Activated CD4-positive, alpha-beta T cell treated with anti-CD3 and anti-CD28 coated beads, Interleukin-2, amount 50 U/mL, for 4 hours (primary cell): ENCODE measurements at places on chromosomes 16 and 17.

DNA sequence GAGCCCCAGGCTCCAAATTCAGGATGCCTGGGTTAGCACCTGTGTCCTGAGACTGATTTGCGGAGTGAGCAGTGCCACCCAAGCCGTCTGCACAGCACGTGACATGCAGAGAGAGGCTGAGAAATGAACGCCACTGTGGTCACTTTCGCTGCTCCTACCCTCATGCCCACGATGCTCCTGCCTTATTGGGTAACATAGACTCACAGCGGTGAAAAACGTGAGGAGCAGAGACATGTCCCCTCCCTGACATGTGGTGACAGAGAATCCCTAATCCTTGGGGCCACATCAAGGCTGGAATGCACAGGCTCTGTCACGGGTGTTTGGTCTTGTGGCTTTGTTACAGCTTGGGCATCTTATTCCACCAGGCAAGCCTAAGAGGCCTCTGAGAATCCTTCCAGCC lies 52.1 kb upstream of the CACNG5 start:
- no peak for DNase-seq

- DNase-seq: no peak
Measured at GRCh38 chr16:81371106-81371505, 56.3 kb downstream of the GAN start.

DNA sequence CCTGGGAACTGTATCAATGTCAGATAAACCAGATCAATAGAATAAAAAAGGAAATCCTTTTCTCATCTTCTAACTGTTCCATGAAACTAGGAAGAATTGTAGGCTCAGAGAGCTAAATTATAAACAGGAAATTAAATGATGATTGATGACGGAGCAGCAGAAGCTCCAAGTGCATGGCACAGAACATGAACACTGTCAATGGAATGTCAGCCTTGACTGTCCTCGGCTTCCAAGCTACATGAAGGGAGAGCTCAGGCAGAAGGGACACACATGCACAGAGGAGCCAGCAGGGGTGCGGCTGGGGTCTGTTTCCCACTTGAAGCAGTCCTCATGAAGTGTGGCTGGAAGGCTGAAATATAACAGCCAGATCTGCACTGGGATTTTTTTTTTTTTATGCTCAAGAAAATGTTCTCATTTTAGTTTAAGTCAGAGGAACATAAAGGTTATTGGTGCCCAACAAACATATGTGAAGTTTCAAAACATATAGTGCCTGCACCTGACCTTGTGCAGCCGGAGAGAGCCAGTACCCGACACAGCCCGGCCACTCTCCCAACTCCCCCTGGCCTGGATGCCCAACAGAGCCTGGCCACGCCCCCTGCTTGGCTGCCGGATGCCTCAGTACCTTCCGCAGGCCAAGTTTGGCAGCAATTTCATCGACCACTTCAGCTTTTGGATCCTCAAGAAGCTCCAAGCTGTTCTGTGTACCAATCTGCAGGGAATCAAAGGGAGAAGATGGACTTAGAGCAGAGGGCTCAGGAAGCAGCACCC lies 37.0 kb downstream of the NPLOC4 start:
- DNase-seq: no peak

GRCh38 chr16:89375686-89376085 lies 114.7 kb downstream of the ANKRD11 start:
- no peak for DNase-seq

DNA sequence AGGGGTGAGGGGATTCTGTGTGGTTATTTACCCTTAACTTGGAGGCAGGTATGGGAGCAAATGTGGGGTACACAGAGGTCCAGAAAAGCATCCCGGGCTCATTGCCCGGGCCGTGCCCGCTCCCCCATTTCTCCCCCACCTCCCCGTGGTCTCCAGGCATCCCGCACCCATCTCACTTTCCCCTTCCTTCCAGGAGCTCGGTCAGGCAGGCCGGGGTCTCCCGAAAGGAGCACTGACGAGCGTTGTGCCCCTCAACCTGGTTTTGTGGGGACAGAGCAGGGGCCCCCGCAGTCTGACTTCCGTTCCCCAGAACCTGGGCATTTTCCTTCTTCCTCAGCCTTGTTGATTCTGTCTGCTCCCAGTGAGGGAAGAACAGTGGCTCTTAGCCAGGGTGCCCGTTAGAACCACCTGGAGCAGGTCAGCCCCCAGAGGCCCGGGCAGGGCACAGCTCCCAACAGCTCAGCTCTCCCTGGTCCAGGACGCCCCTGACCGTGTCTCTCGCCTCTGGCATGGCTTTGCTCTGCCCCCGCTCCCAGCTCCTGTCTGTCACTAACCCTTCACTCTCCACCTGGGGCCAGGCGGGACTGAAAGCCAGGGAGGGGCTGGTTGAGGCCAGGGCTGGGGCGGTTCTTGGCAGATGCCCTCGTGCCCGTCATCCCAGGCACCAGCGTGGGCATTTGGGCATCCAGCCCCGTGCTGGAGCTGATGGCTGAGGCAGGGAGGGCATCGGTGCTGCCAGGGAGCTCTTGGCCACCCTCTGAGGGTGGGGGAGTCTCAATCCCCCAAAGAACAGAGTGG lies 12.5 kb upstream of the NUDT16L1 start:
- DNase-seq: no peak

DNA sequence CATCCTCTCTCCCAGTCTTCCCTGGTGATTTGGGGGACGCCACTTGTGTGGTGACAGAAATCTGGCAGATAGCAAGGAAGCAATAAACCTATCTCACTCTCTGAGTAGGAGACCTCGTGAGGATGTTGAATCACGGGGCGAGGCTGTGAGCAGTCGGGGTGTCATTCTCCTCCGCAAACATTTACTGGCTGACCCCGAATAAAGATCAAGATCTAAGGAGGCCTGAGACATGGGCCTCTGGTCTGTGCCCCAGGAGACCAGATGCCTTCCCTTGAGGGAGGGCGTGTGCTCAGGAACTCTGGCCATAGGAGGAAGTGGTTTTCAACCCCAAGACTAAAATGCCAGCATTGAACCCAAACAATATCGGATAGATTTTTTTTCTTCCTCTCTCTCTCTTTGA lies 53.1 kb downstream of the FOXL1 start:
- no peak for DNase-seq

DNA sequence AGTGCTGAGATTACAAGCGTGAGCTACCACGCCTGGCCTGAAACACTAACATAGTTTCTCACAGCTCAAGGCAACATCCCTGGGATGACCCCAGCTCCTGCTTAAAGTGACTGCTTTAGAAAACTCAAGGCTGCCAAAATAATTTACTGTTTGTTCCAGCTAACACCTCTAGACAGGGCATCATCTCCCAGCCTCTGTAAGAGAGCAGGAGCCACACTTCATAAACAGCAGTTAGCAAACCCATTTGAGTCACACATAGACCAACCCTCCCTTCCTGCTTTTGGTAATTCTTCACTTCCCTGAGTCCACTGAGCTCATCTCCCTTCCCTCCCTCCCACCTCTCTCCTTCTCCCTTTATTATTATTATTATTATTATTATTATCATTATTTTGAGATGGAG lies 201.3 kb downstream of the XYLT1 start:
- DNase-seq: no peak

GRCh38 chr17:49327835-49328784 lies 33.9 kb downstream of the ZNF652 start:
- DNase-seq: no peak

- DNase-seq: no peak
Measured at GRCh38 chr16:64138006-64138405, 983.9 kb downstream of the CDH11 start.

- no peak for DNase-seq
Measured at GRCh38 chr16:74079232-74079586, 217.4 kb upstream of the PSMD7 start.

DNA sequence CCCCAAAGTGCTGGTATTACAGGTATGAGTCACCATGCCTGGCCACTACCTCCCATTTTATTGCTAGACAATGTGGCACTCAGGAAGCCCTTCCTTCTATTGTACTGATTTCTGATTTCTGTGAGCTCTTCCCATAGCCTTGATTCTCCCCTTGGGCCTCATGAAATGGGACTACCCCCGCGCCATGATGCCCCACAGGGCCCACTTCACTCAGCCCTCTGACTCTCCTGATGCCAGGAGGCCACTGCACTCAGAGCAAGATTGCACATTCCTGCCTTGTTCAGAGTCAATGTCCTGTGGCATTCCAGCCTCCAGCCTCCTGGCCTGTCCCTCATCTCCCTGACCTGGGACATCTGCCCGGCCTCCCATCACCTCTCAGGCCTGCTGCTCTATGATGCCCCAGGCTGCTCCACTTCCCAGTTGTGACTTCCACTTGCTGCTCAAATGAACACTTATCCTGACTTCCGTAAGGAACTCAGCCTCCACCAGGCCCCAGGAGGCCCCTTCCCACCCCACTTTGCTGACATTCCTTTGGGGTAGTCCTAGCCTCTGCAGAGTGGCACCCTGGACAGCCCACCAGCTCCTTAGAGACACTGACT lies 66.6 kb upstream of the KSR1 start:
- no peak for DNase-seq

DNA sequence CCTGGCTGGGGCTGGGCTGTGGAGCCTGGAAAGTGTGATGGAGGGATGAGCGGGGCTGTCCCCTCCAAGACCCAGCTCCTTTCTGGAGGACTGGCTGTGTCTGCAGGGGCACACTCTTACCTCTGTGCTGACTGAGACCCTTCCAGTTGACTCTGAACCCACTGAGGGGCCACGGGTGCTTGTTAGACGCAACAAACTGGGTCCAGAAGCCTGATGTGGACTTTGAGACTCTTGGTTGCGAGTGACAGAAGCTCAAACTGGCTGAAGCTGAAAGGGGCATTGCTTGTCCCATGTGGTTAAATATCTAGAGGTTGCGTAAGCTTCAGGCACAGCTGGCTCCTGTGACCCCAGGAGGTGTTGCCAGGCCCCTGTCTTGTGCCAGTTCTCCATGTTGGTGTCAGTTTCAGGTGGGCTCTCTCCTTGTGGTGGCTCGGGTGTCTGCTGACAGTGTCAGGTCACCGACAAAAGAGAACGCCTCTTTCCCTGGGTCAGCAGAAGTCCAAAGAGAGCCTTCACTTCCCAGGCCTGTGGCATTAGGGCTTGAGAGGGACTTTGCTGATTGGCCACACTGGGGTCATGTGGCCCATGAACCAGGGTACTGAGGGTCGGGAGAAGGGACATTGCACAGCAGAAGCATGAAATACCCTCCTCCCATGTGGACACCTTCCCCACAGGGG lies 16.7 kb downstream of the ADCY7 start:
- no peak for DNase-seq

DNA sequence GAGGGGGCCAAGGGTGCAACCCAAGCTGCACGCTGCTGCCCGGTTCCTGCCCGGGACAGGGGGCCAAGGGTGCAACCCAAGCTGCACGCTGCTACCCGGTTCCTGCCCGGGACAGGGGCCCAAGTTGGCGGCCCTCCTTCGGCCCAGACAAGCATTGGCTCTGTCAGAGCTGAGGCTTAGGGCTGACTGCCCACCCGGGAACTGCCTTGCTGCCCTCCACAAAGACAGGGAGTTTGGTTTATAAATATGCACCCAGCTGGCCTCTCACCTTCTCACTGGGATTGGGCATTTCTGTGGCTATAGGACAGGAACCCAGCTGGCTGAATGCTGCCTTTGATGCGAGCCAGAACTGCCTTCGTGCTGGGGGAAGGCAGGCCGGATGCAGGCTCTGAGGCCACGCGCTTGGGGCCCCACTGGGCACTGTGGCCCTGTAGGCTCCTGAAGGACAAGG lies 105.7 kb downstream of the IRX5 start:
- no peak for DNase-seq

DNA sequence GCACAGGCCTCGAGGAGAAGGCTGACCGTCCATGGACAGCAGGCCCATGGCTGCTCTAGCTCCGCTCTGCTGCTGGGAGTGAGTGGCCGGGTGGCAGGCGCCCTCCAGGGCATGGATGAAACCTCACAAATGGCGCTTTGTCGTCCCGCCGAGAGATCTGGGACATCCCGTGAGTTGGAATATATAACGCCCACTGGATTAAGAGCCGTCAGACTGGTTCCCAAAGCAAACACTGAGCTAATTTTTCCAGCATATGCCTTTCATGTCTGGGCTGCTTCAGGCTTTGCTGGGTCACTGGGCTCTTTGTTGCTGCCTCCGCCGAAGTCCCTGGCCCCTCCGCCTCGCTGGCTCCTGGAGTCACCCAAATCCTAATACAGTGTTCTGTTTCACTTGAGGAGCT lies 266.3 kb downstream of the FOXL1 start:
- no peak for DNase-seq

DNA sequence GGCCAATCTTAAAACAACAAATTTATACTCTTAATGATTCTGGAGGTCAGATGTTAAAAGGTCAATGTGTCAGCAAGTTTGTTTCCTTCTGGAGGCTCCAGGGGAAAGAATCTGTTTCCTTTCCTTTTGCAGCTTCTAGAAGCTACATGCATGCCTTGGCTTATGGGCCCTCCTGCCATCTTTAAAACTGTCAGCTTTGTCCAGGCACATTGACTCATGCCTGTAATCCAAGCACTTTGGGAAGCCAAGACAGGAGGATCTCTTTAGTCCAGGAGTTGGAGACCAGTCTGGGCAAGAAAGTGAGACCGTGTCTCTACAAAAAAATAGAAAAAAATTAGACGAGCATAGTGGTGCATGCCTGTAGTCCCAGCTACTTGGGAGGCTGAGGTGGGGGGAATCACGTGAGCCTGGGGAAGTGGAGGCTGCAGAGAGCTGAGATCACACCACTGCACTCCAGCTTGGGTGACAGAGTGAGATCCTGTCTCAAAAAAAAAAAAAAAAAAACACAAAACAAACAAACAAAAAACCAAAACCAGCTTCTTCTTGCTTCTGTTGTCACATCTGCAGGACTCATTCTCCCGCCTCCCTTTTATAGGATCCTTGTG lies 58.3 kb downstream of the NOS2 start:
- no peak for DNase-seq

DNA sequence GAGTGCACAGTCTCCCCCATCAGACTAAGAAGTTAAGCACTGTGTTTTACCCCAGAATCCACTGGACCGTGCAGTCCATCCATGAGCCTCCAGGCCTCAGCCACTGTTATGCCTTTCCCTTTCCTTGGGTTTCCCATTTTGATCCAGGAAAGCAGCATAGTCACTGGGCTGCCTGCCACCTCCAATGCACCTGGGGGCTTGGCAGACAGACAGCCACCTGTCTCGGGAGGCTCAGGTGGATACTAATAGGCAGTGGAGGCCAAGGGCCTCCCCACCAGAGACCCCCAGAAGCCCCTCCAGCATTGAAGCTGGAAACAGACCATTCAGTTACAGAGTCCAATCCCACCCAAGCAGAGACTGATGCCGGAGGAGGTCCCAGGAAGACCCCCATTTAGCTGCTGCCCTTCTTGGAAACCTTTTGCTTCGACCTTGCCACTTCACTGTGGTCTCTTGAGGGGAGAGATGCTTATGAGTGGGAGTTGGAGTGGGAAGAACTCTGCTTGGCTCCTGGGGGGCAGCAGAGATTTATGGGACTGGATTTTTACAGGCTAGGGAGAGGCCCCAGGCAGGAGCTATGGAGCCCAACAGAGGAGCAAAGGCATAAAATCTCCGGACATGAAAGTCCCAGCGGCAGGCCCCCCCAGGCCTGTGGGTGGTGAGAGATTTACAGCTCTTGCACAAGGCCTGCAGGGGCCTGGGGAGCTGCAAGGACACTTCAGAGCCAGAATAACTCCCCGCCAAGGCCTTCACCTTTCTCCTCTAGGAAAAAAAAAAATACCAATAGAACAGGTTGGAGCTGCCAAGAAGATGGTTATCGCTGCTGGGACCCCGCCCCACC lies 12.2 kb upstream of the SP2 start:
- no peak for DNase-seq

- DNase-seq: no peak
Measured at GRCh38 chr17:18278867-18279266, 18.4 kb downstream of the MIEF2 start.

GRCh38 chr17:47286198-47286914 lies 32.7 kb downstream of the ITGB3 start:
- no peak for DNase-seq

GRCh38 chr17:68101987-68102314 lies 66.4 kb downstream of the KPNA2 start:
- DNase-seq: peak; percentile 7

- DNase-seq: no peak
Measured at GRCh38 chr16:24685539-24686432, 43.7 kb upstream of the TNRC6A start.
